PC-3 (cell line): ENCODE measurements at places on chromosomes 3 and 15. TPM values are rescaled to one million over a fixed set of nuclear protein-coding genes. Genes with fewer than 3 reads are reported as not detected.

The COL8A1 gene
- 2.4 and 3.8 TPM in 2 replicates for total RNA-seq

The UBA7 gene
- 3.3 and 3.6 TPM in 2 replicates for total RNA-seq

The C3orf85 gene
- not detected in 2 replicates for total RNA-seq

The ITIH1 gene
- total RNA-seq = not detected in 2 replicates

The PPP2R3A gene
- total RNA-seq = 9.4 and 12.3 TPM in 2 replicates

- H3K36me3 ChIP-seq = peaks cover 18% of the 10 kb centered on the region
- no peak overlapping the region for H3K4me3 ChIP-seq
- no peaks in the 10 kb centered on the region for H3K27me3 ChIP-seq
- H3K4me1 ChIP-seq = no peaks in the 10 kb centered on the region
- H3K27ac ChIP-seq = no peak overlapping the region
These were observed 54.5 kb downstream of the MRPS25 start for GRCh38 chr3:15010664-15011063.

DNA sequence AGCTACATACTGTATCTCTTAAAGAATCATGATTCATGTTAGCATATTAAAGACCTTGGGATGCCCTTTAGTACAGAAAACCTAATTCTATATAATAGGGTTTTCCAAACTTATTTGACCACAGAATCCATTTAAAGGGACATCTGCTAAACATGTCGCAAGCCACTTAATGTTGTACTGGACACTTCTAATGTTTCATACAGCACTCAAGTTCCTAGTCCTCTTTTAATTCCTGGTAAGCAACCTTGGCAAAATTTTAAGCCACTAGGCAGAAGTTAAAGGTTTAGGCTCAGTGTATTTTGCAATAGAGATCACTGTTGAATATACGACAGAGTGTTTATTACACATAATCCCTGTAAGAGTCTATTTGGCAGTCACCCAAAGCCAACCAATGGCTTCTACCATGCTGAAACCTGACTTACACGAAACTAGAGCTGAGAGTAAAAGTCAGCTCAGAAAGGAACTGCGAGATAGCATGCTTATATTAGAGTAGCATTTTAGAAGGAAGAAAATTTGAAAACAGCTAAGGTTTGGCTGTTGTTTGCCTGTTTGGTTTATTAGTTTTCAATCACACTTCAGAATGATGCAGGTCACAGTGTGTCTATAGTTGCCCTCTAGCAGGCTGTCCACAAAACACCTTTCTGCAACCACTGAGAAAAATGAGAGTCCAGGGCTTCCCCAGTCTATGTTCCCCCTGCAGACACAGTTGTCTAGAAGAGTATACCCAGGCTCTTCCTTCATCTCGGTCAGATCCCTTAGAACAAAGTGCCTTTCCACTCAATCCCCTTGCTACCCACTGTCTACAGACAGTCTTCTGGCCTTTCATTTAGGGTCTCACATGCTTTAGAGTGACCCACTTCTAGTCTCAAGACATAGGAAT is 104.4 kb downstream of the FMN1 start:
- no peak overlapping the region for H3K27ac ChIP-seq
- H3K4me3 ChIP-seq = no peak overlapping the region
- H3K4me1 ChIP-seq = peaks cover 24% of the 10 kb centered on the region
- peak; percentile 74 for DNase-seq
- H3K27me3 ChIP-seq = no peaks in the 10 kb centered on the region

GRCh38 chr3:58101499-58102389 is 93.5 kb downstream of the FLNB start:
- H3K27ac ChIP-seq = no peak overlapping the region
- no peak overlapping the region for H3K4me3 ChIP-seq
- H3K36me3 ChIP-seq = peaks cover 93% of the 10 kb centered on the region
- no peak for DNase-seq
- no peaks in the 10 kb centered on the region for H3K4me1 ChIP-seq

GRCh38 chr3:160379628-160380214 is 19.3 kb downstream of the IFT80 start:
- no peaks in the 10 kb centered on the region for H3K36me3 ChIP-seq
- DNase-seq = no peak
- H3K27me3 ChIP-seq = no peaks in the 10 kb centered on the region
- peaks cover 31% of the 10 kb centered on the region for H3K4me1 ChIP-seq
- peak overlapping the region; percentile 3; the same call in 1 of the 2 replicates for H3K27ac ChIP-seq

GRCh38 chr3:74844428-74844827 is 230.0 kb upstream of the CNTN3 start:
- H3K36me3 ChIP-seq = no peaks in the 10 kb centered on the region
- no peak overlapping the region for H3K4me3 ChIP-seq
- H3K27me3 ChIP-seq = no peaks in the 10 kb centered on the region
- no peaks in the 10 kb centered on the region for H3K4me1 ChIP-seq

DNA sequence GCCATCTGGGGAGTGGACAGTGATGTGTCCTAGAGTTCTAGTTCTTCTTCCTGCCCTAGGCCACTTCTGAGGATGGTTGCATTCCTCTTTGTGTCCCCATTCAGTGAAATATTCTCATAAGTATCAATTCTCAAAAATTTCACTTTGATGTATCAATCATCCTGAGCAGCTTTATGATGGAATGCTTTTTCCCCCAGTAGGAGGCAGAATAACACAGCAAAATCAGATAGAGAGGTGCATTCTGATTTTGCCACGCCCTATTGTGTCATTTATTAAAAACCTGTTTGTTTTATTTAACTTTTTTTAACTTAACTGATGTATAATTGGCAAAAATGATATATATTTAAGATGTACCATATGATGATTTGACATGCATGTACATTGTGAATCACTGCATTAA is 656.0 kb upstream of the GRM7 start:
- H3K27ac ChIP-seq = no peak overlapping the region
- no peaks in the 10 kb centered on the region for H3K36me3 ChIP-seq
- H3K4me1 ChIP-seq = no peaks in the 10 kb centered on the region
- H3K27me3 ChIP-seq = peaks cover 11% of the 10 kb centered on the region; the same call in 1 of the 2 replicates
- DNase-seq = peak; percentile 8
- H3K4me3 ChIP-seq = no peak overlapping the region

DNA sequence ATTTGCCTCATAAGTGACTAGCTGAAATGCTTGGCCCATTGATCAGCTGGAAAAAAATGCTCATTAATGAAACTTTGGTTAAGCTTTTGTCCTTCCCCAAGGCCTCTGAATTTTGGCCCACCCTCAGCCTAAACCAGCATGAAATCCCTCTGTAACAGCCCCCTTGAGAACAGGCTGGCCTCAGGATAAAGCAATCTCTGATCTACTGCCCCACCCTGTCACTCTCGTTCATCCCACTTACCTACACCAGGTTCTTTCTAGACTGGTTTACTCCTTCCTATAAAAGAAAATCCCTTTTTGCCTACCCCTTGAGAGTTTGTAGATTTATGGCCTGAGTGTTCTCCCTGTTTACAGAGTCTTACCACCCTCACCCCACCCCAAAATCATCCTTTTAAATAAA is 3.4 kb upstream of the AEN start:
- H3K4me1 ChIP-seq = peaks cover 13% of the 10 kb centered on the region
- no peak for DNase-seq
- H3K27me3 ChIP-seq = no peaks in the 10 kb centered on the region
- H3K4me3 ChIP-seq = no peak overlapping the region

- no peak overlapping the region for H3K27ac ChIP-seq
- H3K36me3 ChIP-seq = no peaks in the 10 kb centered on the region
- H3K4me3 ChIP-seq = no peak overlapping the region
- no peaks in the 10 kb centered on the region for H3K4me1 ChIP-seq
These were observed 267.8 kb upstream of the LRRN1 start for GRCh38 chr3:3531476-3531875.

- H3K4me1 ChIP-seq = peaks cover 63% of the 10 kb centered on the region
- H3K4me3 ChIP-seq = peak within 1 kb of the TSS; percentile 55
- peak; percentile 91 for DNase-seq
- peak within 1 kb of the TSS; percentile 75 for H3K27ac ChIP-seq
These were observed at the start of gene SEMA3B for GRCh38 chr3:50268703-50269451. TSS of gene SEMA3B (plus strand) at chr3:50269147. CDS start at chr3:50269241, 94 bp downstream.

- no peaks in the 10 kb centered on the region for H3K27me3 ChIP-seq
- H3K4me3 ChIP-seq = no peak overlapping the region
- DNase-seq = no peak
These were observed 114.5 kb downstream of the GMPS start for GRCh38 chr3:155984791-155985417.

GRCh38 chr3:177213801-177214535 is 16.7 kb upstream of the TBL1XR1 start:
- no peak overlapping the region for H3K4me3 ChIP-seq
- no peak overlapping the region for H3K27ac ChIP-seq
- no peaks in the 10 kb centered on the region for H3K27me3 ChIP-seq
- H3K4me1 ChIP-seq = no peaks in the 10 kb centered on the region
- DNase-seq = no peak

GRCh38 chr3:141412936-141413354 is 44.6 kb downstream of the ZBTB38 start:
- peaks cover 60% of the 10 kb centered on the region for H3K4me1 ChIP-seq
- peak overlapping the region; percentile 95 for H3K27ac ChIP-seq
- H3K27me3 ChIP-seq = no peaks in the 10 kb centered on the region
- no peak for DNase-seq
- H3K36me3 ChIP-seq = peaks cover 12% of the 10 kb centered on the region

- H3K4me3 ChIP-seq = no peak overlapping the region
- DNase-seq = no peak
- H3K4me1 ChIP-seq = no peaks in the 10 kb centered on the region
These were observed 70.0 kb downstream of the SAMMSON start for GRCh38 chr3:70069557-70069956.

DNA sequence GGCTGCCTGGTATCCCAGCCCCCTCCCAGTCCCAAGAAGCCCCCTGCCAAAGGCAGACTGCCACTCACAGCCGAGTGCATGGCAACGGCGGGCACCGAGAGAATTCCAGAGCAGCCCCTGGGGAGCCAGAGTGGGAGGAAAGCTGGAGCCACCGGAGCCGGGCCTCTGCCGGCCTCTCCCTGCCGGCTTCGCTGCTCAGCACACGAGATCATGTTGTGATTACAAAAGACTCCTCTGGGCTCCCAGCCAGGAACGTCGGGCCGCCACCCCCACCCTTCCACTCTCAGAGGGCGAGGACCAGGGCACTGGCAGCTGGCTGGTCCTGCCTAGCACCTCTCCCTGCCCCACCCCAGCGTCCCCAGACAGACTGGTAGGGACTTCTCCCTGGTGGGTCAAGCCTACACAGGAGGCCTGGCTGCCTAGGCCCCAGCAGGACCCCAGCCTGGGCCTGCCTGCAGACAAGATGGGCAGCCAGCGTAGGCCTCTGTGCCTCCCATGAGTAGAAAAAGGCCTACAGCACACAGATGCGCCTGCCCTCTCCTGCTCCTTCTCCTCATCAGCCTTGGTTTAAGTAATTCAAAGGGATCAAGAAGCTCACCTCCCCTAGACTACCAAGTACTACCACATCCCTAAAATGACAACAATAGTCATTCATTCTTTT is at the start of gene CCDC9B:
TSS of gene CCDC9B (minus strand) at position 200 of the 661 bp plus-strand sequence. CDS start at position 80, 120 bp downstream.
- DNase-seq = peak; percentile 93
- peak within 1 kb of the TSS; percentile 75 for H3K4me3 ChIP-seq
- peaks cover 88% of the 10 kb centered on the region for H3K4me1 ChIP-seq

DNA sequence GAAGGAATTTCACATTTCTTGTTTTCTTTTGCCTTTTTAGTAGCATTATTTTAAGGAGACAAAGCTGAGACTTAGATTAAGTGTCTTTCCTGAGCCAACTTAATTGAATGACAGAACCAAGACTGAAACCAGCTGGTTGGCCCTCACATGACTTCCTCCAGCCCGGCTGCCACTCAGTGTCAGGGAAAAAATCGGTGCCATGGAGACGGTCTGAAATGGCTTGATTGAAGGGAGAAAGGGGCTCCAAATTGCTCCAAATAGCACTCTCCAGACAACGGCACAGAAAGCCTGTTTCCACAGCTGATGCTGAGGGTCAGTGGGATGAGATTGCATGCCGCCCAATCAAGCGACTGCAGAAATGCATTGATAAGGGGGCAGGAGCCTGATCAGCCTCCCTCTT is 475.2 kb upstream of the IL12A start:
- H3K4me1 ChIP-seq = no peaks in the 10 kb centered on the region
- H3K27ac ChIP-seq = no peak overlapping the region
- no peak for DNase-seq
- H3K36me3 ChIP-seq = no peaks in the 10 kb centered on the region
- H3K4me3 ChIP-seq = no peak overlapping the region

- no peak overlapping the region for H3K4me3 ChIP-seq
- peaks cover 33% of the 10 kb centered on the region for H3K4me1 ChIP-seq
- no peaks in the 10 kb centered on the region for H3K36me3 ChIP-seq
- no peaks in the 10 kb centered on the region for H3K27me3 ChIP-seq
- H3K27ac ChIP-seq = no peak overlapping the region
These were observed 8.9 kb downstream of the TAGLN3 start for GRCh38 chr3:112007633-112008032.
